ENCODE measurements at places on chromosomes 12 and 14.

DNA sequence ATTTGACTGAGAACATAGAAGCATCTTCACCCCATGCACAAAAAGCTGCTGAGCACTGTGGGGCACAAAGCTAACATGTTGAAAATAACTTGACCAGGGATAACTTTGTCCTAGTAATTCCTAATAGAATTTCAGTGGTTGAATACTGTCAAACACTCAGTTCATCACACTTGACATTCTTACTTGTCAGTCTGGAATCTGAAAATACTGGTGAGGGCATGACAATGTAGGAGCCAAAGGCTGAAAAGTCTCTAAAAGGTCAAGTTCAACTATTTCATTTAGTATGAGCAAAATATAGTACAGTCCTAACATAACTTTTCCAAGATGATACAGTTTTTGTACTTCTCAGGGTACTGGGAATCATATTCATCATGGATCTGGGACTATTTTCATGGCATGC, 504.4 kb upstream of the LMO3 start:
- H3K4me3 ChIP-seq: no peak overlapping the region
- no peaks in the 10 kb centered on the region for H3K27me3 ChIP-seq
- H3K36me3 ChIP-seq: no peaks in the 10 kb centered on the region
- H3K4me1 ChIP-seq: no peaks in the 10 kb centered on the region
- no peak for DNase-seq
- no peak overlapping the region for H3K27ac ChIP-seq

DNA sequence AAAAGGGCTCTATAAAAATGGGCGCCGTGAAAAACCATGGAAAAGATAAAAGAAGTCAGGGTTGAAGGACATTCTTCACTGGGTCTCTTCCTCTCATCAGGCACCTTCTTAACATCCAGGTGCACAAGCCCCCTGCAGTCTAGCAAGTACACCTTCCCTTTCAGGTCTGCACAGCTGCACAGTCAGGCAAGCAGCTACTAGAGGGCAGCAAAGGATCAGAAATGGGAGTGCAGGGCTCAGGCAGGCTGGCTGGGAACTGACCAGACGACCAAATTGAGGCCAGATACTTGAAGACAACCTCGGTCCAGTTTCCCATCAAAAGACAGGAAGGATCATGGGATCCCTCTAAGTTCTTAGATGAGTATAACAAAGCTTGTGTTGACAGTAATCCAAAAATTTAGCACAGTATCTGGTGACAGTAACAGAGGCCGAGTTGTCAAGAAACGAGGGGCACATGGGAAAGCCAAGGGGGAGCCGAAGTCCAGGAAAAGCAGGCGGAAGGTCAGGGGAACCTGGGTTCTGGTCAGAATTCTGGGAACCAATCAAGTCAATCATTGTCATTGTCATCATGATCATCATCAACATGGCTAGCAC, 10.1 kb upstream of the GRIP1 start:
- no peak overlapping the region for H3K4me3 ChIP-seq

DNA sequence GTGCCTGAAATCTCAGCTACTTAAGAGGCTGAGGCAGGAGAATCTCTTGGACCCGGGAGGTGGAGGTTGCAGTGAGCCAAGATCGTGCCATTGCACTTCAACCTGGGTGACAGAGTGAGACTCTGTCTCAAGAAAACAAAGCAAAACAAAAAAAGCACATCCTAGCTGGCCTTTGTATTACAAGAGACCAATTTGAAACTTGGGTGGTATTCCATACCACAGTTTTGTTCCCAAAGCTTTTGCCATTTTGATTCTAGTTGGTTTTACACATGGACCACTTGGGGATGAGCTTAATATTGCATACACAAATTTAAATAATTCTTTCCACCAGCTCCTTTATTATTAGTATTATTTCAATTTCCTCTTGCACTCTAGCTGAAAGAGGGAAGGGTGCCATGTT, 276.9 kb upstream of the SLC16A7 start:
- H3K4me1 ChIP-seq: no peaks in the 10 kb centered on the region
- H3K27me3 ChIP-seq: no peaks in the 10 kb centered on the region
- H3K27ac ChIP-seq: no peak overlapping the region
- H3K36me3 ChIP-seq: no peaks in the 10 kb centered on the region
- no peak overlapping the region for H3K4me3 ChIP-seq

DNA sequence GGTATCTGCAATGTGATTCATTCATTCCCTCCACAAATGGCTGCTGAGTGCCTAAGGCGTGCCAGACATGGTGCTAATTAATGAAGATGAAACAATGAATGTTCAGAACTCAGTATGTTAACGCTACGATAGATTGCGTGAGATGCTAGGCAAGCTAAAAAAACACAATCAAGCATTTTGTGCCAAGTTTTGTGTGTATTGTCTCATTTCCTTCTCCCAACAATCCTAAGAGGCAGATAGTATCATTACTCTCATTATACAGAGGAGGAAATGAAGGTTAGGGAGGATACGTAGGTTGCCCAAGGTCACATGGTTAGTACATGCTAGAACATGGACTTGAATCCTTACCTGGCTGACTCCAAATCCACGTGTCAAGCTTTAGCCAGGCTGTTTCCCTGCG, 264.4 kb downstream of the EFCAB11 start:
- H3K27me3 ChIP-seq: no peaks in the 10 kb centered on the region
- no peak overlapping the region for H3K4me3 ChIP-seq
- no peak for DNase-seq
- no peaks in the 10 kb centered on the region for H3K4me1 ChIP-seq
- H3K27ac ChIP-seq: no peak overlapping the region

GRCh38 chr14:68794130-68794850, 1.4 kb upstream of the ZFP36L1 start:
- peak overlapping the region; percentile 99 for H3K27ac ChIP-seq
- H3K27me3 ChIP-seq: no peaks in the 10 kb centered on the region
- peaks cover 7% of the 10 kb centered on the region for H3K4me1 ChIP-seq
- peak; percentile 83 for DNase-seq

GRCh38 chr14:28515571-28515970, 251.0 kb upstream of the FOXG1 start:
- DNase-seq: no peak
- no peaks in the 10 kb centered on the region for H3K27me3 ChIP-seq
- H3K4me3 ChIP-seq: no peak overlapping the region
- H3K27ac ChIP-seq: no peak overlapping the region
- H3K36me3 ChIP-seq: no peaks in the 10 kb centered on the region

DNA sequence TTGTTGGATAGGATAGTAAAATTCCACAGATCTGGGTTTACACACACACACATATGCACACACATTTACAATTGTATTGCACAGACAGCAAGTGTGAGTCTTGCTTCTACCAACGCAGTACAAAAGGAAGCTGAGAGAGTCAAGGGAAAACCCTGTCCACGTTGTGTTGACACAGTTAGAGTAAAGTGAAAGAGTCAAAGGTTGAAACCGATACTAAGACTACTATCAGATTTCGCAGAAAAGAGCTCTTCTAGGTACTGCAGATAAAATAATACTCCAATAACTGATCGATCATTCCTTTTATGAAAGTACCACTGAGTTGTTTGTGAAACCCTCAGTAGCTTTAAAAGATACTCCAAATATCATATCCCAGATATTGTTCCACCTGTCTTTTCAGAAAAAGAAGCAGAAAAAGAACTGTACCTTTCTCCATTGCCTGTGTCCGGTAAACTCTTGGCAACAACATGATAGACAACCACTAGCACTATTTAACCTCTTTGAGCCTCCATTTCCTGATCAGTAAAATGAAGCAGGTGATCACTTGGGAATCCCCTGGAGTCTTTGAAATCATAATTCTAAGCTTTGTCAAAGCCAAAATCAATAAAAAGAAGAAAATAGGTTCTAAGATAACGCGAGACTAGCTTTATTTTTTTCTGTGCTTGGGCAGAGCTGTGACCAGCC, 224.6 kb upstream of the FOXN3 start:
- H3K27me3 ChIP-seq: no peaks in the 10 kb centered on the region
- no peak for DNase-seq
- H3K4me1 ChIP-seq: no peaks in the 10 kb centered on the region
- no peak overlapping the region for H3K4me3 ChIP-seq
- H3K36me3 ChIP-seq: no peaks in the 10 kb centered on the region
- H3K27ac ChIP-seq: no peak overlapping the region

DNA sequence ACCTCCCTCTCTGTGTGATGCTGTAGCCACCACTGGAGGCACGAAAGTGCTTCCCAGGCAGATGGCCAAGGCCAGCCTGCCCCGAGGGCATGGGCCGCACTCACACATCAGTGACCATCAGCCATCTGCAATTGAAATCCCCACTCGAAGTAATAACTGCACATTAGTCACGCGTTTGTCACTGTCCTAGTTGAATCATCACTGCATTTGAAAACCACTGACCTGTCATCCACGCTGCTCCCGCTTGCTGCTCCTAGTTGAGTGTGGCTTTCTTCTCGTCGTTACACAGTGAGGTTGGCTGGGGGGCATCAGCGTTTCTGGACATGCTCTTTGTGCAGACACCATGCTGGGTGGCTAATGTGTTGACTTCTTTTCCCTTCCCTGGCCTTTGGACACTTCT, 176.1 kb downstream of the ADGRD1 start:
- DNase-seq: no peak
- H3K4me1 ChIP-seq: peaks cover 7% of the 10 kb centered on the region

DNA sequence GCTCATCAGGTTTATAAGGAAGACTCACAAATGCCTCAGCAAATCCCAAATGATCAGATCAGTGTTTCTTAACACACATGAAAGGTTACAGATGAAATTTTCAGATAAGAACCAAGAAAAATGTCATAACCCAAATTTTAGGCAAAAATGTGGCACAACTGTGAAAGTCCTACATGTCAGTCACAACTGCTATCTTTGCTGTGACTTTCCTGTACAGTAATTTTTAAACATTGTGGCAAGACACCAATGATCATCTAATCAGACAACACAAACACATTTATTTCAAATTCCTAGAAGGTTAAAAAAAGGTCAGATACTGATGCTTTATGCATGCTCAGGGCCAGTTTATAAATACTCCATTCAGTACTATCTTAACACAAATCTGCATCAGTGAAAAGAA, 31.1 kb downstream of the NUDT4 start:
- H3K4me1 ChIP-seq: peaks cover 59% of the 10 kb centered on the region
- no peak overlapping the region for H3K27ac ChIP-seq
- H3K27me3 ChIP-seq: no peaks in the 10 kb centered on the region
- H3K36me3 ChIP-seq: peaks cover 3% of the 10 kb centered on the region
- H3K4me3 ChIP-seq: no peak overlapping the region

DNA sequence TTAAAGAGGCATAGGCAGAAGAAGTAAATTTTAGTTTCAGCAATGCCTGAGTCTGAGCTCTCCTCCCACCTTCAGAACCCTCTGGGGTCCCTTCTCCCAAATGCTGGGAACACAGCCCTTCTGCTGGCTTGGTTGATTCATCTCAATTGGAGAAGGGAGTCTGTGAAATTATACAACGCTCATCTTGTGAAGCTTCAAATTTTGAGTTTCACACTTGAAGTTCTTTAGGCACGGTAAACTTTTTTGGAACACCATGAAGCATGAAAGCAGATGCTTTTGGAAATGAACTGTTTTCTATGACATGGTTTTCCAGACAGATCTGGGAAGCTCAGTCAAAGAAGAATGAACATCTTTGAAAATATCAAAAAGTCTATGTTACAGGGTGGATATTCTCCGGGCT, 69.9 kb downstream of the TBK1 start:
- H3K36me3 ChIP-seq: no peaks in the 10 kb centered on the region
- H3K27me3 ChIP-seq: no peaks in the 10 kb centered on the region
- no peaks in the 10 kb centered on the region for H3K4me1 ChIP-seq
- no peak for DNase-seq

GRCh38 chr14:73369428-73369827, 88.9 kb downstream of the NUMB start:
- H3K36me3 ChIP-seq: no peaks in the 10 kb centered on the region
- H3K4me3 ChIP-seq: no peak overlapping the region
- no peaks in the 10 kb centered on the region for H3K27me3 ChIP-seq
- H3K4me1 ChIP-seq: no peaks in the 10 kb centered on the region
- DNase-seq: no peak

- no peaks in the 10 kb centered on the region for H3K27me3 ChIP-seq
- H3K27ac ChIP-seq: no peak overlapping the region
- H3K4me3 ChIP-seq: no peak overlapping the region
- peaks cover 25% of the 10 kb centered on the region for H3K4me1 ChIP-seq
- H3K36me3 ChIP-seq: no peaks in the 10 kb centered on the region
- DNase-seq: no peak
Observed at GRCh38 chr12:121927813-121928212, 9.4 kb downstream of the CFAP251 start.

DNA sequence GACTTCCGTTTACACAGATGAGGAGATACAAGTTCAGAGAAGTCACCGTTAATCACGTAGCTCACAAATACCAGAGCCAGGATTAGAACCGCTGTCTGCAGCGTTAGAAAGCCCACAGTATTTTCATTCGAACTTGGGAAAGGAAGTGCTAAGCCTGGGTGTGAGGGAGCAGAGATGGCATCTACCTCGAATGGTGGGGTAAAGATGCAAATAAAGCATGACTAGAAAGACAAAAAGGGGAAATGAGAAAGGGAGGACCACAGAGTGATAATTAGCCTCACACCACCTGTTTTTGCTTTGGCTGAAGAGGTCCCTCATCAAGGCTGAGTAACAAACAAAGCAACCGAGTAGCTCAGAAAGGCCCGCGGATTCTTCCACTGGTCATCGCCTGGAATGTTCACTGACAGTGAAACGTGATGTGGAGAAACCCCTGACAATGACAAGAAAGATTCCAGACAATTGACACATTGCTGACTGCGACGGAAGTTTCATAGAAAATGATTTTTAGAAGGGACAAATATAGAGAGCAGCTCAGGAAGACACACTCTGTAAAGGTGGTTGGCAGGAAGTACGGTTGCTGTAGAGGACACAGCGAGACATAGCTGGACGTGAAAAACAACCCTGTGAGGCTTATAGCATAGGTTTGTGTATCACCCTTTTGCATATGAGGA, 31.5 kb upstream of the BHLHE41 start:
- H3K27me3 ChIP-seq: no peaks in the 10 kb centered on the region

DNA sequence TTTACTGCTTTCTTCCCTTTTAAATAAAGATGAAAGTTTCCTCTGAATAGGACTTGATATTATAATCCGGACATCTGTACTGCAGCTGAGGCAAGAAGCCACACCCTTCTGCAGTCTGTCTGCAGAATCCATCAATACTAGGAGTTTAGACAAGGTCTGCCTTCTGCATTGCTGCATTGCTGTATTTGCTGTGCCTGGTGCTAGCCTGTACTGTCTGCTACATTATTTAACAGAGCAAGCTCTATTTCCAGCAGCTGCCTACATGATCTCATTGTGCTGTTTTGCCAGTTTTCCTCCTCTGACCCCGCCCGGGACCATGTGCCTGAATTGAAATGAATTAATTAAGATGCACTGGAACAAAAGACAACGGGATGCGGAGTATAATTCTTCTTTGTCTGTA, 1.7 kb downstream of the TUBA1A start:
- peaks cover 16% of the 10 kb centered on the region for H3K36me3 ChIP-seq
- peak; percentile 10 for DNase-seq
- H3K4me1 ChIP-seq: peaks cover 19% of the 10 kb centered on the region
- H3K27ac ChIP-seq: peak overlapping the region; percentile 91
- H3K4me3 ChIP-seq: peak overlapping the region; percentile 87

GRCh38 chr12:101570047-101570446, 24.7 kb upstream of the MYBPC1 start:
- DNase-seq: no peak
- no peak overlapping the region for H3K4me3 ChIP-seq
- no peaks in the 10 kb centered on the region for H3K27me3 ChIP-seq

- H3K27ac ChIP-seq: no peak overlapping the region
- no peaks in the 10 kb centered on the region for H3K36me3 ChIP-seq
- H3K27me3 ChIP-seq: no peaks in the 10 kb centered on the region
- DNase-seq: no peak
- H3K4me1 ChIP-seq: no peaks in the 10 kb centered on the region
Observed at GRCh38 chr14:91364524-91365270, 52.9 kb downstream of the CCDC88C start.
